Activated T-helper 17 cell treated with anti-CD3 and anti-CD28 coated beads, Interleukin-2, amount 50 U/mL, for 72 hours (primary cell): ENCODE measurements at places on chromosomes 11 and 22.

DNA sequence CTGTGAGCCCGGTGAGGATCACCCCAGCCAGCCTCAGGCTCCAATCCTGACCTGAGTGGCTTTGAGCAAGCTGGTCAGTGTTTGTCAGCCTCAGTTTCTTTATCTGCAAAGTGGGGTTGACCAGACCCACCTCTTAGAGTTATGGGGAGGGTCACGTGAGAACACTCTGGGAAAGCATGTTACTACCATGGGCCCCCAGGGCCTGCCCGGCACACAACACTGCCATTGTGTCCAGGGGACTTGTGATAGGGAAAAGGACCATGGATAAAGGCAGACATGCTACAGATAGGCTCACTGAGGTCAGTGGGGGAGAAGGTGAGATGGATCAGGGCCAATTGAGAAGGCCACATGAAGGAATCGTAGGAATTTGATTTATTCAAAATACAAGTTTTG is 32.1 kb upstream of the SUSD2 start:
- H3K27ac ChIP-seq: peak overlapping the region; percentile 34
- ATAC-seq: no peak
- H3K36me3 ChIP-seq: peaks cover 4% of the 10 kb centered on the region
- peaks cover 38% of the 10 kb centered on the region for H3K4me1 ChIP-seq
- no peak overlapping the region for H3K4me3 ChIP-seq

DNA sequence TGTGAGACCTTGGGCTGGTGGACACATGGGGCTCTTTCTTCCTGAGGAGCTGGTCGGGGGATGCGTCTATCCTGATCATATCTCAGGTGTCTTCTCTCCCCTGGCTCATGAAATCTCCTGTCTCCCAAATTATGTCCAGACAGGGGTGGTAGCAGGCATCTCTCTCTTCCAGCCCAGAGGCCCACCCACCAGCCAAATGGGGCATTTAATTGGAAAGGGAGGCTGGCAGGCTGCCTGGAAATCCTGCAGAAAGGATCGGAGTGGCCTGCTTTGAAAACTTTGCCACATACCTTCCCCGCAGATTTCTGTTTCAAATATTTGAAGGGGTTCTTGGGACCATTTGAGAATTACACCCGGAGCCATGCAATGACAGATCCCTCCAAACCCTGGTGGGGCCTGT is 37.4 kb downstream of the SMIM38 start:
- H3K4me1 ChIP-seq: peaks cover 5% of the 10 kb centered on the region
- H3K27ac ChIP-seq: no peak overlapping the region
- ATAC-seq: no peak
- no peaks in the 10 kb centered on the region for H3K36me3 ChIP-seq
- peaks cover 12% of the 10 kb centered on the region for H3K27me3 ChIP-seq
- H3K4me3 ChIP-seq: no peak overlapping the region

GRCh38 chr11:134485316-134485715 is 73.3 kb upstream of the B3GAT1 start:
- no peaks in the 10 kb centered on the region for H3K4me1 ChIP-seq
- no peak overlapping the region for H3K4me3 ChIP-seq
- peaks cover 23% of the 10 kb centered on the region for H3K27me3 ChIP-seq
- H3K27ac ChIP-seq: no peak overlapping the region
- H3K36me3 ChIP-seq: no peaks in the 10 kb centered on the region

DNA sequence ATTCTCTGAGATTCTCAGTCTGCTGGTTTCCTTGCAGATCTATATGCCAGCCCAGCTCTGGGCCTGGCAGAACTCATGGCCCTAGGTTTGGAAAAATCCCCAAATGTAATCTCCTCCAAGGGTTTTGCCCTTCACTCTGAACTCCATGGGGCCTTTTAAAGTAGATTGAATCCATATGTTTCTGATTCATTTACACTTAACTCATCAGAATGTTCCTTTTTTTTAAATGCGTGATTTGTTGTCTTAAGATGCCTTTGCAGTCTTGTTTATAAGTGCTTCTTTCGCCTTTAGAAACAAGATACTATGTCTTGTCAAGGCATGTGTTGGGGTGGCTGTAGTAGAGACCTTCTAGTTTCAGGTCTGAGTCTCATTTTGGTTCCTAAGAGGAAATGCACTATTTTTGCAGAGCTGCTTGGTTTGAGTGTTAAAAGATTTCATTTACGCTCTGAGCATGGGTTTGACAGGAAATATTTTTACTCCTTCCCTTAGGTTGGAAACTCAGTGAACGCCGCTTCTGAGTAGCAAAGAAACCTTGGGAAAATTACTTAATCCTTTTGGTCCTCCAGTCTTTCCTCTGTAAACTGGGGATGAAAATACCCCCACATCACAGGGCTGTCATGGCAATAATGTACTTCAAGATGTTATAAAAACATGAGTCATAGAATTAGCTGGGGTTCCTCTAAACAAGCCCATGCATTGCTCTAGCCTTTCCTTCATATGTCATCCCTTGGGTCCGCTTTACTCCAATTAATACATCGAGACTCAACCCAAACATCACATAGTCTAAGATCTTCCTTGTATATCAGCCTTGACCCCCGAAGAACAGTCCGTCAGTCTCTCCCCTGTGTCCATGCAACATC is 83.5 kb downstream of the SNX19 start:
- no peaks in the 10 kb centered on the region for H3K36me3 ChIP-seq
- peaks cover 21% of the 10 kb centered on the region for H3K27me3 ChIP-seq
- H3K27ac ChIP-seq: no peak overlapping the region

DNA sequence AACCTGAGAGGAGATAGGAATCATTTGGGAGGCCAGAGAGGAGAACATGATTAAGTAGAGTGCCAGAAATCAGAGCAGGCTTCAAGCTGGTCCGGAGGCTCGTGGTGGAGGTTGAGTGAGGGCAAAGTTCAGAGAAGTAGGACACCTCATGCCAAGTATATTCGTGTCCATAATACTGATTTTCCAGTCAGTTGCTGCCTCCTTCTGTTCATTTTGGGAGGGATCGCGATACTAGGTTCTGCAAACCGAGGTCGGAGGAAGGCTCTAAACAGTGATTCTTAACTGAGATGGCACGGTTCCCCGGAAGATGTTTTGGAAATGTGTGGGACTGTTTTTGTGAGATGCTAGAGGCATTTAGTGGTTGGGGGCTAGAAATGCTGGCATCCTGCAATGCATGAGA is 13.6 kb upstream of the CD3E start:
- no peaks in the 10 kb centered on the region for H3K27me3 ChIP-seq
- peak overlapping the region; percentile 53 for H3K27ac ChIP-seq
- peak; percentile 88 for ATAC-seq
- peaks cover 11% of the 10 kb centered on the region for H3K4me1 ChIP-seq
- peak overlapping the region; percentile 50 for H3K4me3 ChIP-seq

- peaks cover 4% of the 10 kb centered on the region for H3K27me3 ChIP-seq
- H3K36me3 ChIP-seq: no peaks in the 10 kb centered on the region
- no peak overlapping the region for H3K27ac ChIP-seq
- peak; percentile 34 for ATAC-seq
- H3K4me3 ChIP-seq: no peak overlapping the region
Observed at GRCh38 chr22:49999063-49999945, 13.3 kb downstream of the IL17REL start.

GRCh38 chr11:64056213-64056785 is 20.6 kb downstream of the FLRT1 start:
- H3K4me3 ChIP-seq: no peak overlapping the region
- ATAC-seq: no peak
- peaks cover 5% of the 10 kb centered on the region for H3K4me1 ChIP-seq
- H3K36me3 ChIP-seq: no peaks in the 10 kb centered on the region
- peaks cover 3% of the 10 kb centered on the region for H3K27me3 ChIP-seq

- no peak overlapping the region for H3K4me3 ChIP-seq
- ATAC-seq: no peak
- H3K36me3 ChIP-seq: no peaks in the 10 kb centered on the region
- H3K27me3 ChIP-seq: peaks cover 17% of the 10 kb centered on the region
- no peaks in the 10 kb centered on the region for H3K4me1 ChIP-seq
Observed at GRCh38 chr22:27725661-27726060, 75.9 kb downstream of the MN1 start.

GRCh38 chr11:64643256-64643881 is 52.3 kb downstream of the SLC22A12 start:
- H3K36me3 ChIP-seq: no peaks in the 10 kb centered on the region
- H3K27me3 ChIP-seq: peaks cover 35% of the 10 kb centered on the region
- no peak overlapping the region for H3K27ac ChIP-seq
- ATAC-seq: no peak

DNA sequence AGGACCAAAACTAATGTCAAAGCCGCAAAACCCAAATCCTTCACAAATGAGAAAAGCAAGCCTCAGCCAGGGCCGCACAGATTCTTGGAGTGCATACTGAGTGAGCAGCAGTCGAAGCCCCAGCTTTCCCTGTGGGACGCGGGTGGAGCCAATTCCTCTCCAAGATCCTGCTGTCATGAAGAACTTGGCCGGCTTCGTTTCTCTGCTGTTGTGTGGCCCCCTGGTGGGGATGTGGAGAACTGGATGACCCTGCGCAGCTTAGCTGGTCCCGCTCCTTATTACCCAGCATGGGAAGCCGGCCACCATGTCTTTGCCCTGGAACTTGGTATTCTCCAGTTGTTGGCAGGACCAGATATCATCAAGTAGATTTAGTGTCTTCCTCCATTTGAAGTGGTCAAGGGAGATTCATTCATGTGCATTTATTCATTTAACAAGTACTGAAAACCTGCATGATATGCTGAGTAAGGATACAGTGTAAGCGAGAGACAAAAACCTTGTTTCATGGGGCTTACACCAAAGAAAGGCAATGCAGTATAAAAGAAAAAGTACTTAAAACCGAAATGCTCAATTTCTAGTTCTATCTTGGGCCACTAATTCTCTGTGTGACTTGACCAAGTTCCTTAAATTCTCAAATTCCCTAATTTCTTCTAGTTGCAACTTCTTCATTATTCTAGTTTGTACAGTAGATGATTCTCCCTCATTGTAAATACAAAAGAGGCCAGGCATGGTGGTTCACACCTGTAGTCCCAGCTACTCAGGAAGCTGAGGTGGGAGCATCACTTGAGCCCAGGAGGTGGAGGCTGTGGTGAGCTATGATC is 56.7 kb upstream of the CRTAM start:
- H3K27ac ChIP-seq: no peak overlapping the region
- peaks cover 67% of the 10 kb centered on the region for H3K36me3 ChIP-seq
- H3K27me3 ChIP-seq: no peaks in the 10 kb centered on the region

DNA sequence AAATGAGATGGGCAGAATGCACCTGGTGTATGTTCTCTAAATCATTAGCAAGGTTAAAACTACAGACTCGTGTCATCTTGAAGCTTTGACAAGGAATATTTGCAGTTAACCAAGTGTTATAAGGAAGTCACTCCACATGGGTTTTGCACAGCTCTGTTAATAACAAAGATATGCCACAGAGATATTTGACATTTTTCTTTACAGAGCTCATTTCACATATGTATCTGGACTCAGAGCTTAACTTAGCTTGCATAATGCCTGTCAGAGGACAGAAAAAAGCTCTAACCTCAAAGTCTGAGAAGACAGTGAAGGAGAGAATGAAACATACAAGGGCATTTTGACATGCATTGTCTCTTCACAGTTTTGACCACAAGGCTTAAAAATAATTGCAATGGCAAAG is 105.5 kb downstream of the C11orf87 start:
- no peaks in the 10 kb centered on the region for H3K36me3 ChIP-seq
- ATAC-seq: no peak
- no peaks in the 10 kb centered on the region for H3K4me1 ChIP-seq
- no peak overlapping the region for H3K4me3 ChIP-seq
- H3K27me3 ChIP-seq: no peaks in the 10 kb centered on the region

DNA sequence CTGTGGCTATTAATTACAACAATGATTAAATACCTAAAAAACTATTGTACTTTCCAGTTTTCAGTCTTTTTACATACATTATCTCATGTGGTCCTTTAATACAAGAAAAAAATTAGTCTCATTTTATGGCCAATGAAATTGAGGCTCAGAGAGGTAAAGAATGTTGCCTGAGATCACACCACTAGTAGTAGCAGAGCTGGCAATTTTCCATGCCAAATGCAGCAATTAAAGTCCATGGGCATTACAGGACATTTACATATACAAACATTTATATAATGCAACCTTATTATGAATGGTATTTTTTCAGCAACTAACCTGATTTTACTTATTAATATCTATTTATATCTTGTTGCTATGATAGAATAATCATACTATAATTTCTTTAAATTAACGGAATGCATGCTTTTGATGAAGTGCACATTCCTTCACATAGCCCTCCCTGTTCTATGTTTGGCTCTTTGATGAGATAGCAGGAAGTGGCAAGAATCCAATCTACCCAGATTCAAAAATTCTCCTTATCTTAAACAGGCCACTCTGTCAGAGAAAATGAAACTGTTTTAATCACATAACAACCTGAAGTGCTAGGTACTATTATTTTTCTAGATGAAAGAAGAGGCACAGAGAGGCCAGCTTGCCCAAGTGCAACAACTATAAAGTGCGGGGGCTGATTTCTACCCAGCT is 120.9 kb upstream of the LDLRAD3 start:
- no peak overlapping the region for H3K27ac ChIP-seq
- ATAC-seq: no peak
- H3K4me1 ChIP-seq: peaks cover 4% of the 10 kb centered on the region
- no peak overlapping the region for H3K4me3 ChIP-seq
- H3K27me3 ChIP-seq: no peaks in the 10 kb centered on the region

DNA sequence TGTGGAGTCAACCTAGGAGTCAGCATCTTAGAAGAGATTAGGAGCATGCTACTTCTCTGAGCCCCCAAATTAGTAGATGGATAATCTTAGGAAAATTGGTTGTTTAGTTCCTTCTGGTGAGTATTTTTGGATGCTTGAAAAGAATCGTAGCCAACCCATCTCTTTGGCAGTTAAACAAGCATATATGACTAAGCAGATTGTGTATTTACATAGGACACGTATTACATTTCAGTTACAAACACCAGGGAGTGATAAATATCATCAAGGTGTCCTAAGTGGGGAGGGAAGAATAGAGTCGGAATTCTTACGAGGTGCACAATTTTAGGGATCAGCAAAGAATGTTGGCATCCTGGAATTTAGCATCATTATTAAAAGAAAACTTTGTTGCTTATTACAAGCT is 13.5 kb downstream of the PLET1 start:
- no peak overlapping the region for H3K4me3 ChIP-seq
- no peak for ATAC-seq

- H3K4me3 ChIP-seq: no peak overlapping the region
- no peak overlapping the region for H3K27ac ChIP-seq
- H3K36me3 ChIP-seq: no peaks in the 10 kb centered on the region
- no peak for ATAC-seq
- peaks cover 48% of the 10 kb centered on the region for H3K27me3 ChIP-seq
Observed at GRCh38 chr22:22079404-22080148, 97.0 kb upstream of the TOP3B start.

DNA sequence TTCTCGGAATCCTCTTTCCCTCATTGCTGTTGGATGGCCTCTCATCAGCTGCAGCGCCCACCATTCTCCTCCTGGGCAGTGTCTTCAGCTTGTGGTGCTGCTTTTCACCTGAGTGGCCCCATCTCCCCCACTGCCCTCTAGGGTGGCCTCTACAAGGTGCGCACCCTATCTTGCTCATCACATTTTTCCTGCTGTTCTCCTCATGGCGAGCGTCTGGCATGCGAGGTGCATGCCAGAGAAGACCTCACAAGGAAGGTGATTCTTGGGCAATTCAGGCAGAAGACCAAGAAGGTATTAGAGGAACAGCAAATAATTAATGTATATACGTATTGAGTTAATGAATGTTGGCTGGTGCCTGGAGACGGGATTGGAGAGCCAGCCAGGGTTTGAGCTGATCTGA is 3.1 kb downstream of the AP2A2 start:
- H3K4me3 ChIP-seq: peak overlapping the region; percentile 86
- H3K4me1 ChIP-seq: peaks cover 18% of the 10 kb centered on the region
- no peak for ATAC-seq
- H3K36me3 ChIP-seq: peaks cover 24% of the 10 kb centered on the region
